ENCODE measurements at places on chromosomes 7 and 10.
A peak's percentile ranks its signal among the peaks of the same experiment; 100 is the strongest.

DNA sequence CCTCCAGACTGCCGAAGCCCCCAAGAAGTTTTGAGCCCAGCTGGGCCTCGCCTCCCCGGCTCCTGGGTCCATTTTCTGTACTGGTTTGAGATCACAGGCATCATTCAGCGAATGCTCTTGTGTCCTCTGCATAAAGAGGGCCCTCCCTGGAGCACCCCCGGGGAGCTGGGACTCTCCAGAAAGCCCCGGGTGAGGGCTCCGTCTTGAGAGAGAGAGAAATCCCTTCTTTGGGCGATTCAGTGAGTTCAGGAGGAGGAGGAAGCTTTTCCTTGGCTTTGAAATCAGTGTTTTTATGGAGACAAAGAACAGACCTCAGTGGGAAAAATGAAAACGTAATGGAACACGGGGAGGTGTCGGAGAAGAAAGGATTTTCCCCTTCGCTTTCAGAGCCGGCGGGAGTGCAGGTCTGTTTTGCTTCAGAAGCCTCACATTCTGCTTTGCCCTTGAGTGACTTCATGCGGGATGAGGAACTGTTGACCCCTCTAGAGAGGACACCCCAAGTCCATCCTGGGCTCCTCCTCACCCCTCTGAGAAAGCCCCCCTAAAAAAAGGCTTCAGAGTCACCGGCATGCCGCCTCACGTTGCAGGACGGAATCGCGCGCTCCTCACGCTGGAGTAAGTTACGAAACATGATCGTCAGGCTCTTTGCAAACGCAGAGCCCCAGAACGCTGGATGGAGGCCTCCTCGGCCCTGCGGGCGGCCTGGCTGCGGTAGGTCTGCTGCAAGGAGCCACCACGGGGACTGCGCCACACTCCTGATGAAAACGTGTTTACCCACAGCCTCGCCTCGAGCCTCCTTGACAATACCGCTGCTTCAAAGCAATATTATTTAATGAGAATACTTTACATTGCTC, 8.5 kb upstream of the AP5Z1 start:
- DNase-seq: no peak

DNA sequence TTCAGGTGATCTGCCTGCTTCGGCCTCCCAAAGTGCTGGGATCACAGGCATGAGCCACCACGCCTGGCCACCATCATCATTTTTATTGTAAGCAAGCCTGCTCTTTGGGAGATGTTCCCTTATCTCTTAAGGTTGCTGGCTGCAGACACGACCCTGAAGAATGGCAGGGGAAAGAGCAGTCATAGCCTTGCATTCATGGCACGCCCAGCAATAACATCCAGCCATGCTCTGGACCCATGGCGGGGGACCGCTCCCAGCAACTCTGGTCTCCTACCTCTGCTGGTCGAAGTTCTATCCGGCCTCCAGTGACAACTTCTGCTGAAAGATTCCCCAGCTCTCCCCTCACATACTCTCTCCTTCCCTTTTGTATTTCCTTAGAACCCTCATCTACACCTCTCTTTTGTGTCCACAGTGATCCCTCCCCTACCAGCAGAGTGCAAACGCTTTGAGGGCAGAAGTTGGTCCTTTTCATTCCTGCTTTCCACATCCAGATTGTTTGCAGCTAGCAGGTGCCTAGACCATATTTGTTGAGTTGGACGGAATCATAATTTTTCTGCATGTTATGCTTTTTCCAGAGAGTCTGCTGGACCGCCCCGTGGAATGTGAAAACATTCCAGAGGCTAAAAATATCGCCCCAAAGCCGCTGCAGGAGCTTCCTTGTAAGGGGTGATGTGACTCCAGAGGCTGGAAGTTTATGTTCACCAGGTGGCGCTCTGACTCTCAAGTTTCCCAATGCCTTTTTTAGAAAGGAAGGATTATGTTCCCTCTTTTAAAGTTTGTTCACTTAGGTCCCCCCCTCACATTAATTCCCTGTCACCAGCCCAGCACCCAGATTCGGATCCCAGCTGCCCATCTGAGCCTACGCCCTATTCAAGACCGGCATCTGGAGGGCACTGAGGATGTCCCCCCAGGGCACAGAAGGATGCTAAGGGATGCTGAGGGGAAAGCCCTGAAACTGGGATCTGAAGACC, 4.3 kb upstream of the MARVELD1 start:
- DNase-seq: peak; percentile 74

- peak; percentile 58 for DNase-seq
Observed at GRCh38 chr10:103333934-103334520, 16.9 kb downstream of the PCGF6 start.

GRCh38 chr7:15399441-15399840, 162.4 kb downstream of the AGMO start:
- peak; percentile 10 for DNase-seq

DNA sequence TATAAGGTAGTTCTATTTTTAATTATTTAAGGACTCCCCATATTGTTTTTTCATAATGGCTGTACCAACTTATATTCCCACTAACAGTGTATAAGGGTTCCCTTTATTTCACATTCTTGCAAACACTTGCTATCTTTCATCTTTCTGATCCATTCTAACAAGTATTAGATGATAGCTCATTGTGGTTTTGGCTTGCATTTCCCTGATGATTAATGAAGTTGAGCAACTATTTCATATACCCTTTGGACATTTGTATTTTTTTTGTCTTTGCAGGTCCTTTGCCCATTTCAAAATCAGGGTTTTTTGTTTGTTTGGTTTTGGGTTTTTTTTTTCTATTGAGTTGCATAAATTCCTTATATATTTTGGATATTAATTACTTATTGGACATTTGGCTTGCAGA, 107.2 kb downstream of the EPC1 start:
- peak; percentile 89 for DNase-seq

- peak; percentile 30 for DNase-seq
Observed at GRCh38 chr10:4982764-4983226, 19.6 kb downstream of the AKR1C1 start.

- DNase-seq: no peak
Observed at GRCh38 chr10:102113261-102113955, 6.8 kb downstream of the LDB1 start.
